ENCODE measurements at places on chromosomes 6 and 20.

GRCh38 chr20:51554538-51555165, 12.1 kb upstream of the NFATC2 start:
- DNase-seq: no peak

DNA sequence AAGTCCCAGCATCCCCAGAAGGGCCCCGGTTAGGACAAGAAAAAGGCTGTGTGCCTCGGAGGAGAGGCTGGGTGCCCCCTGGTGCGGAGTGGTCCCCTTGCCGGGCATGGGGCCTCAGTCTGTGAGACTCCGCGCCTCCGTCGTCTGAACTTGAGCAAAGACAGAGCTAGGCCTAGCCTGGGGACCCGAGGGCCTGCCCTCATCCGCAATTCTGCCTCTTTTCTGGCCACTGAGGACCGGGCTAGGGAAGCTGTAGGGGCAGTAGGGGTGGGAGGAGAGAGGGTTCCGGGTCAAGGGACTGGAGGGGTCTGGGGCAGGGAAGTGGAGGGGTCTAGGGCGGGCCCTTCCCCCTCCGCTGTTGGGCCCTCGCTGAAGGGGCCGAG, 550 bp upstream of the HSPA12B start:
- no peak for DNase-seq

GRCh38 chr6:53312355-53312754, 36.4 kb downstream of the ELOVL5 start:
- no peak for DNase-seq

GRCh38 chr20:37365760-37366638, 20.1 kb downstream of the SRC start:
- no peak for DNase-seq

All from NCI-H187 treated with DMSO at 0.1 percent for 48 hours (cell line).